ENCODE measurements at places on chromosomes 4 and X.

- DNase-seq = no peak
These were observed 32.6 kb upstream of the PPP2R2C start for GRCh38 chr4:6504900-6505496.

GRCh38 chr4:185651851-185652250 lies 116.5 kb upstream of the PDLIM3 start:
- no peak for DNase-seq

GRCh38 chr4:153265306-153266047 lies 61.2 kb downstream of the TRIM2 start:
- no peak for DNase-seq

DNA sequence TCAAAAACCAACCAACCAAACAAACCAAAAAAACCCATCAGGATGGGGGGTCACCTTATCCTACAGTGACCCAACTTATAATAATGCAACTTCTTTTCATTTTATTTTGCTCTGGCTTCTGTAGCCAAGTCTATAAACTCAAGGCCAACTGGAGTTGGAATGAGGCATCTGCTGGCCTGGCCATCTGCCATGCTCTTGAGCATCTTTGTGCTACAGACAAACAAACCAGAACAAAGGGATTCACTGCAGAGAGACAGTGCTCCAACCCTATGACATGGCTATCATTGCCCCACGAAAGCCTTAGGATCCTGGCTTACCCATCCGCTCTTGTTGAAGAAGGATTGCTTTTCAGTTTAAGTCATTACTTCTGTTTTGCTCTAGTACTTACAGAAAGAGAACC lies 49.2 kb upstream of the SCRG1 start:
- DNase-seq = no peak

DNA sequence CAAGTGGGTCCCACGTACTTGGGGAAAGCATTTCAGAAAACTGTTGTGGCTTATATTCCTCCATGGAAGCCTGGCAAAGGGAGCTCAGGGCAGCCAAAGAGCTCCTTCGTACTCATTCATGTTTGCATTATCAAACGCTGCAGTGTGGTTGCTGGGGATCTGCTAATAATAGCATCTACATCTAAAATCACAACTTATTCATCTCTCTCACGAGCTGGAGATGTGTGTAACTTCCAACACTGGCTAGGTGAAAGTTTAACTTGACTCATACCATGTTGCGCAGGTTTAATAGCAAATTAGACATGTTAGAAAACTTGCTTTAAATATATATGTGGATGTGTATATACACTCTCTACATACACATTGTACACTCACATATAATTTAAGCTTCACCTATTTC lies 415.1 kb downstream of the AFF2 start:
- no peak for DNase-seq

GRCh38 chrX:129650821-129651510 lies 3.8 kb downstream of the APLN start:
- no peak for DNase-seq

DNA sequence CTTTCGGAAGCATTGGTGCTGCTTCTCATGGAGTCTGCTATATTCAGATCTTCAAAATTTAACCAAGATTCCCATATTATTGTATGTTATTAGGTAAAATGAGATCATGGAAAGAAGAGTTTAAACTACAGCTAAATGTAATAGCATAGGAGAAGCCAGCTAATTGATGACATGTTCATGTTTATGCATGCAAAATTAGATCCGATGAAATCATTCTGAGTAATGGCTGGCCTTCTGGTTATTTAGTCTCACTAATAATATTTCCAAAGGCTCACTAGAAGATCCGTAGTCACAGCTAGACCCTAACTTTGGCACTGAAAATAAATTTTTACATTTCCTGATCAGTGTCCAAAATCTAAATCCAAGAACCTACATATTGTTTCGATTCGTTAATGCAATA lies 19.8 kb upstream of the PHKA2 start:
- no peak for DNase-seq

DNA sequence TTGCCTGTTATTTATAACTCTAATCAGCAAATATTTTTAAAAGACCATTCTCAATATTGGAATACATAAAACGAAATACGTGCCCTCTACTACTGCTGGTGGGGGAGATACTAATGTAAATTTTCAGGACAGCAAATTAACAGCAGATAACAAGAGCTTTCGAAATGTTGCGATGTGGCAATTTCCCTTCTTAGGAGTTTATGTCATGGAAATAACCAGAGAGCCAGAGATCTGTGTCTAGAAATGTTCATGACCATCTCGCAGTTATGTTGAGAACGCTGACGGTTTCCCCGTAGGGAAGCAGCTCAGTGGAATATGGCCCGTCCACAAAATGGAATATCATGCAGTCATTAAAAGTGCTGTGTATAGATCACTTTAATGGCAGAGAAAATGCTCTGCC lies 238.4 kb upstream of the PSAPL1 start:
- no peak for DNase-seq

DNA sequence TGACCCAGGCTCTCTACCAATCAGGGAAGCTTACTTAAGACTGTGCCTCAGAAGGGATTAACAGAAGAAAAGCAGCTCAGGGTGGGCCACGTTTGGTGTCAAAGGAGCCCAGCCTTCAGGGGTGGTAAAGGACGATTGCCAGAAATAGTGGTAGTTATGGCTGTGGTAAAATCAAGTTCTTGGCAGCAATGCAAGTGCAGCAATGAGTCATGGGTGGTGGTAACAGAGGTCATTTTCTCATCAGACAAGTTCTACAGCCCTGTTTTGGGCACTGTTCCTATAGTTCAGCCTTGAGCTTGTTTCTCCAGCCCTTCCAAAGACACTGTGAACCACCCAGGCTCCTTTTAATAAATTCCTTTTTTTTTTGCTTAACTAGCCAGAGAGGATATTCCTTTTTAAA lies 120.3 kb downstream of the EFHC2 start:
- no peak for DNase-seq

DNA sequence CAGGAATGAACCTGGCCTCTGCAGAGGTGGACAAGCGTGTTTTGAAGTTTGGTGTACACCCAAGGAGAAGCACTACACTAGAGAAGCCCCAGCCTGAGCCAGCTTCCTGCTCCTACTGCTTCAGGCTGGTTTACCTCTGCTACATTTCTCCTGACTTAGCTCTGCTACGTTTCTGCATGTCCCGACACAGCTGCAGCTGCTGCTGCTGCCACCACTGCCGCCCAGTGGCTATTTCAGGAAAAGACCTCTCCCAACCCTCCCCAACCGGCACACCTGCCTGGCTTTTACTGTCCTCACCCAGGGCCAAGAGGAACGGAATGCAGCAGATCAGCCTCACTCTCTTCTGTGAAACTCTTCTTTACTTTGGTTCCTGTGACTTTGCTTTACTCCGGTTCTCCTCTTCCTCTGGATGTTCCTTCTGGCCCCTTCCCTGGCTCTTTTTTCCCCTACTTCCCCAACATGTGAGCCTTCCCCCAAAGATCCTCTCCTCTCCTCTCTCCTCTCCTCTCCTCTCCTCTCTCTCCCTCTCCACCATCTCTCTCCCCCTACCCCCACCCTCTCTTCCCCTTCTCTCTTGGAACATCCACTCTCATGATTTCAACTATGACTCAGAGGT lies 3.1 kb upstream of the P2RY4 start:
- DNase-seq = no peak

GRCh38 chr4:7770224-7771050 lies 169.2 kb downstream of the AFAP1 start:
- no peak for DNase-seq

DNA sequence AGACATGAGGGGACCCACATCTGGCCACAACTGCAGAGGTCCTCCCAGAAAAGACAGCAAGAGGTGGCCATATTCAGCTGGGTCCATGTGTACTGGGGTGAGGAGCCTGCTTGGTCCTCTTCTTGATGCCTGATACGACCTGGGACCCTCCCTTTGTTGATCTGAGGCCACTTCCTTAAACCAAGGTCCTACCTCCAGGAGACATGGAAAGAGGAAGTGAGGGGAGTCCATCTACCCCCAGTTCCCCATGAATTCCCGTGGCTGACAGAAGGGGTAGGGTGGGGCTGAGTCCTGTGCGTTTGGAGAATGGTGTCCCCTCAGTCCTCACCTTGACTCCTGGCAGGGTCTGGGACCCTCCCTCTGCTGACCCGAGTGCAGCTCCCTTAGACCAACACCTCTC lies 2.1 kb downstream of the MAGEA10 start:
- DNase-seq = no peak

- no peak for DNase-seq
These were observed 85.8 kb upstream of the PRPS1 start for GRCh38 chrX:107542500-107542899.

GRCh38 chr4:37320513-37321235 lies 76.1 kb downstream of the NWD2 start:
- no peak for DNase-seq

DNA sequence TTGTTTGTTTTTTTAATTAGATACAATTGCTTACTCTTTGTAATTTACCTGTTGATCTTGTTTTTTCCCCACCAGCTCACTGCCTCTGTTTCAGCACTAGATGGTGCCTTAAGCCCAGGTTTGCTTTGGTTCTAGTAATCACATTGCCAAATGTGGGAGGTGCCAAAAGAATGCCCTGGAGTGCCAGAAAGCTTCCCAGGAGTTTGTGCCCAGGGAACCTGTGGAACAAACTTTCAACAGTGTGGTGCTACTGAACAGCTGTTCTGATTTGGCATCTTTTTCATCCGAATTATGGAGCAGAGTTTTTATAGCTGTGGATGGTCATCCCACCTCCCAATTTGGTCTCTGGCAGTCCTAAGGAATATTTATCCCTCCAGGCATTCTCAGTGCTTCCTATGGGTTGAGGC lies 1000.7 kb downstream of the STIM2 start:
- no peak for DNase-seq

DNA sequence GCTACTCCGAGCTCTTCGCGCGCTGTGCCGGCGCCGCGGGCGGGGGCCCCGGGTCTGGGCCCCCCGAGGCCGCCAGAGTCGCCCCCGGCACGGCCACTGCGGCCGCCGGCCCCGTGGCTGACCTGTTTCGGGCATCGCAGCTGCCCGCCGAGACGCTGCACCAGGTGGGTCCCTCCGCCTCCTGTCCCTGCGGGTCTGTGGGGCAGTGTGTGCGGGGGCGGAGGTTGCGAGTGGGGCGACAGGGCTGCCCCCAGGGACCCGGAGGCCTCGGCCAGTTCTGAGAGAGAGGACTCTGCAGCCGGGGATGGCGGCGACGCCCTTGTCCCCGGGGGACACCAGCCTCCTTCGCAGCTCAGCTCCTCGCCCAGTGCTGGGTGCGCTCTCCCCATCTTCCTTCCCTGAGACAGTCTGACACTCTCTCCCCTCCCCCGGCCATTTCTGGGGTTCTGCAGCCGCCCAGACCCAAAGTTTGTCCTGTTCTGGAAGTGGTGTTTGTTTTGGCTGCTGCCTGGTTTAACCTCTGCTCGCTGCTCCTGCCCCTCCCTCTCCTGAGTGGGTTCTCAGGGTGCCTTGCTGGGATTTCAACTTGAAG lies 609 bp downstream of the REPS2 start:
- DNase-seq = no peak

DNA sequence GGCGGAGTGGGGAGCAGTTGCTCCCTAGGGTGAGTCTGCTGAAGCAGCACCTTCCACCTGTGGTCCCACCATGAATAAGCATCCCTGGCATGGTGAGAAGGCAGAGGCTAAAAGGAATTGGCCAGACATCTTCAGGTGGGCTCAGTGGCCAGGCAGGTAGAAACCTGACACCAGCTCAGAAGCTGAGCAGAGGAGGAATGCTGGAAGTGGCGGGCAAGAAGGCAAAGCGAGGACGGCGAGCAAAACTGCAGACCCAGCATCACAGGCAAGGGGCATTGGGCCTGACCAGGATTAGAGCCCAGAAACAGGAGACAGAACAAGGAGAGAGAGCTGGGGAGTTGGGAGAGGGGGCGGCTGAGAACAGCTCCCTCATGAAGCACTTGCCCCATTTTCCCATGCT lies 25.3 kb downstream of the TSC22D3 start:
- DNase-seq = no peak

DNA sequence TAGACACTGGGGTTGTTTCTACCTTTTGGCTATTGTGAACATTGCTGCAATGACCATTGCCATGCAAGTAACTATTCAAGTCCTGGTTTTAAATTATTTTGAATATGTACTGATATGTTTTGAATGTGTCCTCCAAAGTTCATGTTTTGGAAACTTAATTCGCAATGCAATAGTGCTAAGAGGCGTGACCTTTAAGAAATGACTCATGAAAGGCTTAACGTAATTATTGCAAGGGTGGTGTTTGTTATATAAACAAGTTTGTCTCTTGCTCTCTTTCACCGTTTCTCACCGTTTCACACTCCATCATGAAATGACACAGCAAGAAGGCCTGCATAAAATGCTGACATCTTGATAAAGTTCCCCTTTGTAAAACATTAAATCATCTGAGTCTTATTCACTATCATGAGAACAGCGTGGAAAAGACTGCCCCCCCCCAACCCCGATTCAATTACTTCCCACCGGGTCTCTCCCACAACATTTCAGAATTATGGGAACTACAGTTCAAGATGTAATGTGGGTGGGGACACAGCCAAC lies 506.9 kb upstream of the FAM47C start:
- no peak for DNase-seq

GRCh38 chr4:122665161-122665929 lies 44.5 kb upstream of the IL21 start:
- no peak for DNase-seq

DNA sequence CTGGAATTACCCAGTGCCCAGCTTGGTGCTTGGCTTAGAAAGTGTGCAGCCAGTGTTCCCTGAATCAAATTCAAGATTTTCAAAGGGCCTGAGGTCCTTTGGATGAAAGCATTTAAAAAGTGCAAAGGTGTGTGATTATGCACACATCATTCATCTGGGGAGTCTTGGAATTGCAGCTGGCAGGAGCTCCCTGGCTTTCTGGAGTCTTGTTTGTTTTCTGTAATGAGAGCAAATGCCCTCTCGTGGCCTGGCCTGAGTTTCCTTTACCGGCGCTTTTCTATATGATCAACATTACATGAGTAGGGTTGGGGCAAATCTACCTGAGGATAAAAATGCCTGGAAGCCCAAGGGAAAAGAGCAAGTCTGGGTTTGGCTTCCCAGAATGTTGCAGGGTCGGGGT lies 24.6 kb upstream of the SORCS2 start:
- DNase-seq = no peak

- no peak for DNase-seq
These were observed 974.5 kb upstream of the HS3ST1 start for GRCh38 chr4:12403175-12403574.

DNA sequence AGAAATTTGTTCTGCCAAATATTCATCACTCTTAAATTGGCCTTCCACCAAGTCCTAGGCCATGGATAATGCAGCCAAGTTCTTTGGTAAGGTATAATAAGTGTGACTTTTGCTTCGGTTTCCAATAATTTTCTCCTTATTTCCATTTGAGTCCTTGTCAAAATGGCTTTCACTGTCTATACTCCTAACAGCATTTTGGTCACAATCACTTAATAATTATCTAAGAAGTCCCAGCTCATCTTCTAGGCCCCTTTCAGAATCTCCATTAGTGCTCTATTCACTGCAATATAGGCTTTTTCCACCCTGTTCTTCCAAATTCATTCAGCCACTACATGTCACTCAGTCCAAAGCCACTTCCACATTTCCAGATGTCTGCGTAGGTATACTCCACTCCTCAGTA lies 51.0 kb upstream of the SPIN4 start:
- DNase-seq = no peak

GRCh38 chr4:11106190-11106589 lies 322.5 kb downstream of the HS3ST1 start:
- DNase-seq = no peak
